ENCODE measurements at places on chromosomes 5 and 9.
A peak's percentile ranks its signal among the peaks of the same experiment; 100 is the strongest.

- peak; percentile 47 for DNase-seq
Measured at GRCh38 chr5:124923131-124923530, 176.7 kb upstream of the ZNF608 start.

DNA sequence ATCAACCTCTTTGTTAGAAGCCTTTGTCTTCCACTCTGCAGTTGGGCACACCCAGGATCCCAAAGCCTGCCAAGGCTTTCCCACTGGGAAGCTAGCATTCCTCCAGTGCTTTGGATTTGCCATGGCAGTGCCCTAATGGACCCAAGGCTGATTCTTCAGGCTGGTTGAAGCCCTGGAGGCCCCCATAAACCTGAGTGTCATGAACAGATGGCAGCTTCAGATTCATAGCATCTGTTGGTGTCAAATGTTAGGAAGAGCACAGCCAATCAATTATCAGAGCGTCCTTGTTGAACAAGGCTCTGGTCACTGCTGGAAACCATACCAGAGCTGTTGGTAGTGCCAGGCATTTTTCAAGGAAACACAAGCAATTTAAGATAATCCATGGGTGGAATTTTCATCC lies 241.1 kb upstream of the KLF4 start:
- no peak for DNase-seq

GRCh38 chr9:120579139-120580050 lies 572 bp downstream of the CDK5RAP2 start:
- no peak for DNase-seq

- DNase-seq = peak; percentile 46
Measured at GRCh38 chr5:123460296-123460729, 37.1 kb upstream of the CEP120 start.

DNA sequence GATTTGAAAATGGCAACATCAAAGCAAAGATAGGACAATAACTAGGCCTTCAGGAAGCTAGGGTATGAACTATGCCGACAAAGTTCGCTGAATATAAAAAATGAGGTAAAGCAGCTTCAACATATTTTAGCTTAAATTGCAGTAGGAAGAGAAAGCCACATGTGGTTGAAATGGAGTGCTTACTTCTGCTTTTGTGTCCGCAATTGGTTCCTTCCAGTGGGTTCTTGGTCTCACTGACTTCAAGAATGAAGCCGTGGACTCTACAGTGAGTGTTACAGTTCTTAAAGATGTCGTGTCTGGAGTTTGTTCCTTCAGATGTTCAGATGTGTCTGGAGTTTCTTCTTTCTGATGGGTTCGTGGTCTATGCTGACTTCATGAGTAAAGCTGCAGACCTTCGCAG lies 95.2 kb downstream of the APTX start:
- DNase-seq = no peak

Measured in fibroblast of pulmonary artery (primary cell).